ENCODE measurements at places on chromosomes 1 and 21.

- DNase-seq, result no peak
These were observed 30.1 kb downstream of the SLC1A7 start for GRCh38 chr1:53112271-53112774.

- no peak for DNase-seq
These were observed 9.4 kb downstream of the C1orf162 start for GRCh38 chr1:111483166-111483565.

GRCh38 chr21:32733990-32734613 lies 6.3 kb upstream of the SYNJ1 start:
- DNase-seq, result no peak

GRCh38 chr1:54220004-54220811 lies 20.2 kb downstream of the MRPL37 start:
- no peak for DNase-seq

- no peak for DNase-seq
These were observed 157.8 kb downstream of the LHX8 start for GRCh38 chr1:75292013-75292412.

- no peak for DNase-seq
These were observed 20.4 kb downstream of the KRTAP10-1 start for GRCh38 chr21:44519346-44520325.

GRCh38 chr1:42456754-42457089 lies 379 bp downstream of the PPCS start:
- DNase-seq, result no peak

DNA sequence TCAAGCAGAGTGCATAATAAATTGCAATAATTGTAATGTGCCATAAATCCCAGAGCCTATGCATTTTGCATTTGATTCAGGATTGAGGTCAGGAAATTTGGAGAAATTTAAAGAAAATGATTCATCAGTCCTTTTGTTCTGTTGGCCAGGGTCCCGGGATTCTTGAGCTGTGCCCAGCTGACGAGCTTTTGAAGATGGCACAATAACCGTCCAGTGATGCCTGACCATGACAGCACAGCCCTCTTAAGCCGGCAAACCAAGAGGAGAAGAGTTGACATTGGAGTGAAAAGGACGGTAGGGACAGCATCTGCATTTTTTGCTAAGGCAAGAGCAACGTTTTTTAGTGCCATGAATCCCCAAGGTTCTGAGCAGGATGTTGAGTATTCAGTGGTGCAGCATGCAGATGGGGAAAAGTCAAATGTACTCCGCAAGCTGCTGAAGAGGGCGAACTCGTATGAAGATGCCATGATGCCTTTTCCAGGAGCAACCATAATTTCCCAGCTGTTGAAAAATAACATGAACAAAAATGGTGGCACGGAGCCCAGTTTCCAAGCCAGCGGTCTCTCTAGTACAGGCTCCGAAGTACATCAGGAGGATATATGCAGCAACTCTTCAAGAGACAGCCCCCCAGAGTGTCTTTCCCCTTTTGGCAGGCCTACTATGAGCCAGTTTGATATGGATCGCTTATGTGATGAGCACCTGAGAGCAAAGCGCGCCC lies 8.7 kb downstream of the PROX1 start:
- no peak for DNase-seq

DNA sequence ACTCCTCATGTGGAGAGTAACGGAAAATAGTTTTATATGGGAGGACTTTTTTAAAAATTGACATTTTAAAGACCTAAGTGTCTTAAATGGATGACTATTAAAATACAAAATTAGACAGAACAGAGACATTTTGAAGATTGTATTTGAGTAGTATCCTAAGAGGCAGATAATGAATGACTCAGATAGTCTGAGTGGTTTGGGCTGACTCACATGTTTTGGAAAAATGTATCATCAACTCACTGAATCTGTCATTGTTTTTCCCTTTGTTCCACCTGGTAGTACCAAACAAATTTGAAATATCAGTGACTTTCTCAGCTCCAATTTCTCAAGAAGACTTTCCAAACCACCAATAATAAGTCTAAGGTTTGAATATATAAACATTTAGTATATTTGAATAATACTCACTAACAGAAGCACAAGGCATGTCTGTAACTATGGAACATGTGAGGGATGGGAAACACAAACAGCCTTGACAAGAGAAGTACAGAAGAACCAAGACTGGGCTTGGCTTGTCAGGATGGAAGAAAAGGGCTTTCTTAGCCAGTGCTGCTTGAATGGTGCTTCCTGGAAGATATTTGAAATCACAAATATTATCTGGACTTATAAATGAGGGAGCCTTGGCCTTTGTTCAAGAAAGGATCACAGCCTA lies 90.6 kb downstream of the SGIP1 start:
- no peak for DNase-seq

DNA sequence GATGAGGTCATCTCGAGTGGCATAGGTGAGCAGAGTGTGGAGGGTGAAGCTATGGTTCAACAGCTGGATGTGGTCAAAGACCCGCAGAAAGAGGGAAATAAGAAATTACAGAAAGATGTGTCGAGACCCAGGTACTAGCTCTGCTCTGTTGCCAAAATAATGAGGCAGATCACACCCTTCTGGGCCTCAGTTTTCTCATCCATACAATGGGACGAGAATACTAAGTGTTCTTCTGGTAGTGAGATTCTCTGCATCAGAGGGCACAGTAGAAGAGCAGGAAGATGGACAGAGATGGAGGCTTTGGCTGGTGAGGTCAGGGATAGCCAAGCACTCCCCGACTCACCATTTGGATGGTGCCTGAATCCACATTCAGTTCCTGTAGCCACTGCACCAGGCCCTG lies 11.1 kb downstream of the MAP3K6 start:
- no peak for DNase-seq

GRCh38 chr1:64539781-64540218 lies 69.9 kb downstream of the CACHD1 start:
- DNase-seq, result no peak

DNA sequence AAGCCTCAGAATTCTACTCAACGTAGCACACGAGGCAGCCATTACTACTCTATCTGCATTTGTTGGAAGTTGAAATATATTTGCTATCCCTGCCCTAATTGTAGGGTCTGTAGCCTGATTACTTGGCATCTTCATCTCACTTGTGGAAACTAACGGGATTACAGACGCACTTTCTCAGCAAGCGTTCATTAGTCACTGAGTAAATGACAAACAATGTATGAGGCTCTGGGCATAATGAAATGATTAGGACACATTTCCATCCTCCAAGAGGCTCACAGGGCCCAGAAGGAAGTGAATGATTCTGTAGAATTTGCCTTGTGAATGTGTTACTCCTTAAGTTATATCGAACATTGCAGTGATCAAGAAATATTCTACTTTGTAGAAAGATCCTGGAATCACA lies 78.1 kb downstream of the KIF26B start:
- no peak for DNase-seq

DNA sequence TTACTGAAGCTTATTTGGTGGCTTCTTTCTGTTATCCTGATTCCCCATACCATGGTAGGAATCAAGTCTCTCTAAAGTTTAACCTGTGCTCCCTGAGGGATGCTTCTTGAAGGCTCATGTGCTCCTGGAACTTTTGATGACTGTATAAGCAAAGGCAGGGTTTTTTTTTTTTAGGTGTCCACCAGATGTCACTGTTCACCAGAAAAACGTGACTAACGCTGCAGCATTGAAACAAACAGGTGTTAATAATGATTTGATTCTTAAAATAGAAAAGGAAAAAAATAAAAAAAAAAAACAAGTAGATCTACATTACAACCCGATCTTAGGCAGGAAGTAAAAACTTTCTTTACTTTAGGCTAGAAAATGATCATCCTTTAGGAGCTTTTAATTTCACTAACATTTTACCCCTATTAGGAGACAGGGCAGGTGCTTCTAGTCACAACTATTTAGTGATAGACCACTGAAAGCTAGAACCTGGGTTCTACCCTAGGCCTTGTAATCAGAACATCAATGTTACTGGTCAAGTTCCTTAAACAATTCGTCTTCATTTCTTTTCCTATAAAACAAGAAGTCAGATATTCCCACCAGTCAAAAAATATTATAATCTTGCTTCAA lies 223.0 kb downstream of the PLA2G4A start:
- no peak for DNase-seq

GRCh38 chr1:86993269-86993985 lies 79.0 kb downstream of the HS2ST1 start:
- no peak for DNase-seq

- no peak for DNase-seq
These were observed 103.9 kb upstream of the IRF2BP2 start for GRCh38 chr1:234713859-234714258.

DNA sequence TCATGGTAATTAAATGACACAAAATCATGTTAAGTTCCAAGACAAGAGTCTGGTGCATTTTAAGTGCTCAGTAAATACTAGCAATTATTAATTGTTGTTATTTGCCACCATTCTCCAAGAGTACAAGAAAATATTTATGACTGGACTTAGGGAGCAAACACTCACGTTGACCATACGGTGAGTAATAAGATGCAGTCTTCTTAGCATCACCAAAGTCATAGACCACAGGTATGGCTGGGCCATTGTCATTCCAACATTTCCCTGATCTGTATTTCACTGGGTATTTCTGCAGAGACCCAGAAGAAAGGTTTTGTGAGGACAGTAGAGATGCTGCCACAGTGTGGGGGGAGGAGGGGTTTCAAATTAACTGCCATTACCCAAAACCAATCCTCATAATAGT lies 4.7 kb downstream of the ITLN2 start:
- DNase-seq, result no peak

- no peak for DNase-seq
These were observed 10.1 kb downstream of the ATF3 start for GRCh38 chr1:212618466-212619210.

GRCh38 chr1:186679924-186680244 lies 339 bp downstream of the PTGS2 start:
- DNase-seq, result no peak

- DNase-seq, result no peak
These were observed 1021.6 kb downstream of the NCAM2 start for GRCh38 chr21:22019766-22020165.

DNA sequence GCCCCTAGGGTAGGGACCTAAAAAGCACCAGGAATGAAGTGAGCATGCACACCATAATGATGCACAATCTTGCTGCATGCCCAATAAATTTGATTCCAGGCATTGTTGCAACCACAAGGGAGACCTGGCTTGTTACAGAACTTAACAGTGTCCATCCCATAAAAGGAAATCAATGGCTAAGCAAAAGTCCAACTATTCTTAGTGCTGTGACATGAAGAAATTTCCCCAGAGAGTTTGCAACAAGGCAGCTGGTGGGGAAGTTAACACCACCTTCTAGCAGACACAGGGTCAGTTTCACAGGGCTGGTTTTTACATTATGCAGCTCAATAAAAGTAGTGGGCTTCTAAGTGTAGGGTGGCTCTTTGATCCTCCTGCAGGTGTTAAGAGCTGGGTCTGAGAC lies 221.1 kb downstream of the KCNJ6 start:
- DNase-seq, result no peak

DNA sequence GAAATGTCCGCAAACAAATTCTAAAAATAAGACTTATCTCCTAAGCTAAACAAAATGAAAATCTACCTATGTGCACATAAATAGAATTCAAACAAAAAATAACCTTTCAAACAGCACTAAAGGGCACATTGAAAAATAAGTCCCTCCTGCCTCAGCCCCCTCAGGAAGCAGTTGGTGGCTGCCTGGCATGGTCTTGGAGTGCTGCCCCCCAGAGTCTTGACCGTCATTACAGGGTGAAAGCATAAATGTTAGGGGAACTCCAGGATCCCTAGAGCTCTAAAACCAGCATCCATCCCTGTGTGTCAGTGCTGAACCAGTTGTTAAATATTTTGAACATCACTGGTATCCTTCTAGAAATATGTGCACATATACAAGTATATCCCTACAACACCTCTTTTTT lies 6.5 kb upstream of the NPL start:
- no peak for DNase-seq

- no peak for DNase-seq
These were observed 184.9 kb upstream of the DPT start for GRCh38 chr1:168913711-168914463.

DNA sequence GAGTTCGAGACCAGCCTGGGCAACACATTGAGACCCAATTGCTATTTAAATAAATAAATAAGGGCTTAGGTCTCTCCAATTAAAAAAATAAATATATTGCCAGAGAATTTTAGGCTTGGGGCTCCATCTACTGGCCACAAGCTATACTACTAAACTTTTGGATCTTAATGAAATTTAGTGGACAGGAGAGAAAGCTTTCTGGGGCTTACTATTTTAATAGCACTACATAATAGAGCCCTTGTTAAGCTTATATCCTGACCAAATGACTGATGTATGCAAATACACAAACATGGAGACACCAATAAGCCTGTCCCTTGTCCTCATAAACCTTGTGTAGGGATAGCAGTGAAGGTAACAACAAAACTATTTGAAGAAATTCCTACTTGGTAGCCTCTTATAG lies 18.4 kb downstream of the CCT3 start:
- no peak for DNase-seq

DNA sequence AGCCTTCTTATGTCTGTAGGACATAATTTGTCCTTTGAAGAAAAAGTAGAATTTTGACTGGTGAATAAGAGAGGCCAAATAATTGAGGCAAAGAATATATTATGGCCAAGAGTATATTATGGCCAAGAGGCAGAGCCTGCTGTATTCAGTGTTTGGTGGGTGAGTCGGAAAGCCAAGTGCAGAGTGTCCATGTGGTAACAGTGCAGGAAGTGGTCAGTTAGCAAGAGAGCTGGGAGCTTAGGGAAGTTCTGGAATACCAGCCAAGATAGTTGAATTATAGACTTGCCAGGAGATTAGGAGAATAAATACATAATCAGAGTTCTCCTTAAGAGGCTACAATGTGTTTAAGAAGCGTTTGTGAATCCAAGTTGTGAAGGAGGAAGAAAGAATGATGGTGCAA lies 131.5 kb upstream of the LMO4 start:
- DNase-seq, result no peak

- peak; percentile 37 for DNase-seq
These were observed 3.7 kb downstream of the OLIG2 start for GRCh38 chr21:33029385-33029921.

DNA sequence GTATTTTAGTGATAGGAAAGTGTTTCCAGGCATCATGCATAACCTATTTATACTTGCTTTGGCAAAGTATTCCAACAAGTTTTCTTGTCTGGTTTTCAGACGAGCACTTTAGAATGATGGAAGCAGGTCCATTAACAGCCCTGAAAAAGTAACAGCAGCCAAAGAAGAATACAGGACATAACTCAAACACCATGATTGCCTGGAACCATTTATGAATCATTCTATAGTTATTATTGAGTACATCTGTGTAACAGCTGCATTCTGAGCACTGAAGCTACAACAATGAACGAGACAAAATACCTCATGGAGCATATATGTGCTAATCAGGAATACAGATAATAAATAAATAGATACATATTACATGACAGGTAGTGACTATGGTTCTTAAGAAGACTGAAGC lies 12.6 kb downstream of the IL10RB start:
- DNase-seq, result no peak

GRCh38 chr1:28236656-28237322 lies 865 bp downstream of the ATP5IF1 start:
- DNase-seq, result no peak
